Kidney epithelial cell (primary cell): ENCODE measurements at places on chromosomes 2 and 18. TPM values are rescaled to one million over a fixed set of nuclear protein-coding genes. Genes with fewer than 3 reads are reported as not detected.

- peak; percentile 18 for DNase-seq
Measured at GRCh38 chr18:33034945-33035344, 262.1 kb upstream of the KLHL14 start.

DNA sequence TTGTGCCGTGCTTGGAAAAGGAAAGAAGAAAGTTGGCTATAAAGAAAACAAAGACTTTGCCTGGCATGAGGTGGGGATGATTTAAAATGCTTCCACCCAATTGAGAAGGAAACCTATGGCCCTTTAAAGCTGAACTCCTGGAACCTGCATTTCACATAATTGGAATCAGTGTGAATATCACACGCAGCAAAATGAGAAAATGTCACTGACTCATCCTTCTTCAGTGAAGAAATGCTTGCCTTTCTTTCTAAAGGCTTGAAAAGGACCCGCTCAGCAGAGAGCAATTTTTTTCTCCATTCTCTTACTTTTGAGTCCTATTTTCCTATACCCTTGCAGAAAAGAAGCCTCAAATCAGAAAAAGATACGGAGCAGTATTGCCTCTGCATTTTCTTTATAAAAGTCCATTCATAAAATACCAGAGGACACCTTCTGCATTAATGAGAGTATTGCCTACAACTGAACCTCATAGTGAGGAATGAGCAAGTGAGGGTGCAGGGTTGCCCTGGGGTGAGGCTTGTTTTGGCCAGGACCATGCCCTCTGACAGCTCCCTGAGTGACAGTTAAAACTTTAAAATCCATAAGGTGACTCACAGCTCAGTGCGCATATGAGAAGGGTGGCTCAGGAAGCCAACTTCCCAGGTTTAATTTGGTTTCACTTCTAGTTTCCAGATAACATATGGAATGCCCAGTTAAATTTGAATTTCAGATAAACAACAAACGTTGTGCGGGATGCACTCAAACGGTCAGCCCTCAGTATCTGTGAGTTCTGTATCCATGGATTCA, 191.9 kb upstream of the GYPC start:
- DNase-seq, result no peak

- DNase-seq, result no peak
Measured at GRCh38 chr2:221554769-221555493, 17.2 kb downstream of the EPHA4 start.

DNA sequence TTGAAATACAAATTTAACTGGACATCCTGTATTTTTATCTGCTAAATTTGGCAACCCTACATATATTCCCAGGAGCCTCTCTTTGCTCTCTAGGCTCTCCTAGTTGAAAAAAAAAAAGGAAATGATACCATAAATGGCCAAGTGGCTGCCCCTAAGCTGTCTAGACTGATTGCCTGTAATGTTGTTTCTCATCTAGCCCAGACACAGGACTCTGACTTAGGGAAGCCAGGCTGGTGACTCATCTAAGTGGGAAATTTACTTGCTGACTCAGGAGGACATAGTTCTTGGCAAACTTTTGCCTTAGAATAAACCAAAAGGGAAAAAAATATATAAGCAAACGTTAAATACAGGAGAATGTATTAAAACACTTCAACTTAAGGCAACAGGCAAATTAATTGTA, 14.6 kb upstream of the ITGAV start:
- DNase-seq, result peak; percentile 99

DNA sequence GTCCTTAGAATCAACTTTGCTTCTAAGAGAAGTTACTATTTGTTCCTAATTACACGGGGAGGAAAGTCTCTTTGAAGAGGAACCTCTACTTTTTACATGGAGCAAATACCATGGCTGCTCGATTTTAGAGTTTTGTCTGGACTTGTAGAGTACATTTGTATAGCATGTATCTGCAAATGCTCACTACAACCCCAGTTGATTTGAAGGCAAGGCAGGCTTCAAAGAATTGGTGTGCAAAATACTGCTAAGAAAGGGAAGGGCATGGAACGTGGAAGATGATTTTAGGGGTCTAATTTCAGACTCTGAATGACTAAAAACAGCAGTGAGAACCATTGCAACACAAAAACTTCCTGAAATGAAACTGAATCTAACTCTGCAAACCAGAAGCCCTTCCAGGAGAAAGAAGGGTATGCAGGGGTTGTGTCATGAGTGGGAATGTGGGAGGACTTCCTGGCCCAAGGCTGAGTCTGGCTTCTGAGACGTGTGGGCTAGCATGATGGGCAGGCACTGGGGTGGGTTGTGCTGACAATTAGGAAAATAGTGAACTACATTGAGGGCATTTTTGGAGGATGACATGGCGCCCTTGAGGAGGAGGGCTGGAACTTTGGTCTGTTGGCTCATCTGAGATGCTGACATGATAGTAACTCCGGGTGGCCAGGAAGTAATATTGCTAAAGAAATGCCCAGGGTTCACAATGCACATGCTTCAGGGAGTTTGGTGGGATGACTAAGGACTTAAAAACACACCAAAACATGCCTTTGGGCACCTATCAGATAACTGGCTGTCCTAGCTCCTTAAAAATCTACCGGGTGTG, 18.9 kb upstream of the IL1R2 start:
- DNase-seq, result no peak

GRCh38 chr2:74374509-74375205, 5.5 kb downstream of the DCTN1 start:
- DNase-seq, result peak; percentile 65

- DNase-seq, result no peak
Measured at GRCh38 chr18:26565514-26565913, 17.2 kb upstream of the KCTD1 start.

- DNase-seq, result no peak
Measured at GRCh38 chr2:47035615-47036488, 119.3 kb downstream of the STPG4 start.

DNA sequence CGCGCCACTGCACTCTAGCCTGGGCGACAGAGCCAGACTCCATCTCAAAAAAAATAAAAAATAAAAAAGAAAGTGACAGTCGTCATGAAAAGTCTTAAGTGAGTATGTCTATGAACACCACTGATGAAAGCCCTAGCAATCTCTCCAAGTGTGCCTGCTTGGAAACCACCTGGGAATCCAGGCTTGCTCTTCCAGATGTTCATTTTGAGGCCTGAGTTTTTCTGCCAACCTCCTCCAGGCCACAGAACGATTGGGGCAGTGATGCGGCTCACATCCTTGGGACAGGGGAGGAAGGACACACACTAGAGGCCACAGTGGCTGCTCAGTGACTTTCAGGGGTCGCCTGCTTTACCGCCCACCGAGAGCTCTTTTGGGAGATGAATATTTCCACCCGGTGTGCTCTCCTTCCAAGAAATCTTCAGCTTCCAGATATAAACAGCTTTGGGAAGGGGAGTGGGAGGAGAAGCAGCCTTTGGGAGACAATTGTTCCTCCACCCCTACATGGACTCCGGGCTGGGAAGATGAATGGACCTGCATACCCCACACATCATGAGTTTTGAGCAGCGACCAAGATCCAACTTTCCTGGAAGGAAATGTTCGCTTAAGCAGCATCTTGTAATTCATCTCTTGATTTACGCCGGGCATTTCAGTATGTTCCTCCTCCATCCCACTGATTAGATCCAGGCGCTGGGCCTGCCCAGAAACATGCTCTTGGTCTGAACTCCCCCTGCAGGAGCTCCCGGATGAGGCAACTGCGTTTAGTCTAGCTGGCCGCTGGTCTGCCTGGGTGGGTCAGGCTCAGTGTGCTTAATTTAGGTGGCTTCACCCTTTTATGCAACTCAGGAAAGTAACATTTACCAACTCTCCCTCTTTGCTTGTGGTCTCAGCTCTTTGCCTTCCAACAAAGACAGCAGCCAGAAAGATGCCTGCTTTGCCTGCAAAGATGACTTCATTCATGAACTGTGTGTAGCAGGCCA, 6.2 kb upstream of the ARMC9 start:
- no peak for DNase-seq

GRCh38 chr2:144032566-144032965, 487.4 kb downstream of the ZEB2 start:
- DNase-seq, result no peak

- no peak for DNase-seq
Measured at GRCh38 chr2:168470320-168471162, 14.5 kb downstream of the CERS6 start.

- no peak for DNase-seq
Measured at GRCh38 chr2:160538559-160539355, 45.1 kb upstream of the RBMS1 start.

GRCh38 chr18:31207391-31207790, 44.7 kb upstream of the DSC1 start:
- DNase-seq, result no peak

GRCh38 chr2:207403950-207404349, 125.8 kb upstream of the CREB1 start:
- DNase-seq, result no peak

DNA sequence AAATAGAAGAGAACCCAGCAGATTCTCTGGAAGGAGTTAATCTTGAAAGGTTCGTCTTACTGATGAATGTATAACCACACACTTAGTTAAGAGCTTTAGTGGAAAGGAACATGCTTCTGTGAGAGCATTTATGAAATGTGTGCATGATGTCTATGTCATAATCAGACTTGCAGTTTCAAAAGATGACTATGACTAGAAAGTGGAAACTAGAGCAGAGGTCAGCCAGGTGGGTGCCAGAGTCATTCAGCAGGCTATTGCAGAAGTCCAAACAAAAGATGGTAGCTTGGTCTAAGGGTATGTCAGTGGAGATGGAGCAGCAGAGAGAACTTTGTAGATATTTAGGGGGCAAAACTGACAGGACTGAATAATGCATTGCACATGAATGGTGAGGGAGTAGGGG, 825.8 kb downstream of the DCC start:
- no peak for DNase-seq

DNA sequence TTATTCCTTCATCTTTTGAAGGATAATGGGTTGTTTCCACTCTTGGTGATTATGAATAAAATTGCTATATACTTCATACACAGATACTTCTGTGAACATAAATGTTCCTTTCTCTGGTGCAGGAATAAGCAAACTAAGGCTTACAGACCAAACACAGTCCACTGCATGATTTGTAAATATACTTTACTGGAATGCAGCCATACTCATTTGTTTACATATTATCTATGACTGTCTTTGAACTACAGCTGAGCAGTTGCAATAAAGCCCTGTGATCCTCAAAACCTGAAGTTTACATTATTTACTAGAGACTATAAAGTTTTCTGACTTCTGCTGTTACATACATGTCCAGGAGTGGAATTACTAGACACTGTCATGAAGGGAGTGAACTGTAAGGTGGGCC, 381.0 kb upstream of the CNTNAP5 start:
- no peak for DNase-seq

GRCh38 chr2:74328074-74328473, 15.1 kb downstream of the SLC4A5 start:
- DNase-seq, result no peak

DNA sequence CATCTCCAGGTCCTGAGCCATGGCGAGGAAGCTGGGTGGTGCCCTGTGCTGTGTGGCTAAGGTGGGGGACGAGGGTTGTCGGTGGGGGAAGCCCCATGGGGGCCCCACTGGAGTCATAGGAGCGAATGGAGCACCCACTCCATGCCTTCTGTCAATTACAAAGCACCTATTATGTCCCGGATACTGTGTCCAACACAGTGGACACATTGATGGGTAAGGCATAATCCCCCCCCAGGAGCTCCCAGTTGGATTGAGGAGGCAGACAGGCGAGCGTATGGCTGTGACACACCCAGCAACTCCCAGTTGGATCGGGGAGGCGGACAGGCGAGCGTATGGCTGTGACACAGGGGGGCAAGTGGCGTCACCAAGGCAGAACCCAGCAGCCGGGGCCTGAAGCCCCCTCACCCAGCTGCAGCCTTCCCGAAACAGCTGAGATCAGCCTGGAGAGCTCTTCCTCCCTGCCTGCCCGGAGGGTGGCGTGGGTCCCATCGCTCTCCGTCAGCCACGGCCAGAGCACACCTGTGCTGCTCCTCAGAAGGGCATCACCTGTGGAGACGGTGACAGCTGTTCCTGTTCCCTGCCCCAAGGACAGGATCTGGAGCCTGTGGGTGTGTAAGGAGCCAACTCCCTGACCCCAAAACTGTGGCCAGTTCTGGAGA, 69.6 kb downstream of the HPCAL1 start:
- no peak for DNase-seq

DNA sequence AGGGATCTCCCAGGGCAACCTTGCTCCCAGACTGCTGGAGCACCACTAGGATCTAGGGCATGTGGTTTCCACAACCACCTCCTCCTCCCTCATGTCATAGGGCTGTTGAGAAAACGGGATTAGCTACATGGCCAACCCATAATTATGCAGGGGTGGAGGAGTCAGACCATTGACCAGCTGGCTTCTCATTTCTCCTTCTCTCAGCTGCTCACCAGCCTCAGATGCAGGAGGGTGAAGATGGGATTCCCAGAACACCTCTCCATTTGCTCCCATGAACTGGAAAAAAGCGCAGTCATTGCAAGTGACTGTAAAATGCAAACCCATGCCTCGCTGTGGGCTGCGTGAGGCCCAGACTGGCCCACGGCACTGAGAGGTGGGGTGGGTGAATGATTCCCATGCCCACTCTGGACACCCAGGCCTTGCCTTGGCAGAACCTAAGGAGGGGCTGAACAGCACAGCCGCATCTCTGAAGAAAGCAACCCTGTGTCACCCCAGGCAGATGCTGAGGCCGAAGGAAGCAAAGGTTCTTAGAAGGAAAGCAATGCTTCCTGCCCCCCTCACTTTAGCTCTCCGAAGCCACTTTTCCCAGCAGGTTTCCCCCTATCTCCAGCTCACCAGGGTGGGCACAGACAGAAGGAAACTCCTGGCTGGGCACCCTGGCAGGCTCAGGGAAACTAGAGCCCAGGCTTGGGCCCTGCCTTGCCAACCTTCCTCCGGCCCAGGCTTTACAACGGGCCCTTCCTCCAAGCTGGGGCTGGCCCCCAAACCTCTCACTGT, 69.6 kb upstream of the RTN4 start:
- no peak for DNase-seq

GRCh38 chr2:151518802-151519201, 109.1 kb downstream of the RIF1 start:
- DNase-seq, result no peak

GRCh38 chr2:96195410-96196066, 13.1 kb downstream of the STARD7 start:
- DNase-seq, result no peak

Gene SDC1
- 184 and 187 TPM in 2 replicates for total RNA-seq

Gene VWA3B
- total RNA-seq, result not detected in 2 replicates

Gene NCKAP5
- total RNA-seq, result 0.33 and 0.82 TPM in 2 replicates

Gene CRYBA2
- not detected in 2 replicates for total RNA-seq

Gene CNTNAP5
- not detected in 2 replicates for total RNA-seq

Gene PLEKHH2
- 2.1 and 2.3 TPM in 2 replicates for total RNA-seq

Gene FBXO36
- total RNA-seq, result 3.5 and 4.2 TPM in 2 replicates

Gene MERTK
- 2.7 and 4.1 TPM in 2 replicates for total RNA-seq

Gene CPO
- total RNA-seq, result not detected in 2 replicates

Gene ERFE
- total RNA-seq, result 106 and 113 TPM in 2 replicates

Gene LYG2
- not detected in 2 replicates for total RNA-seq
